Stimulated activated CD8-positive, alpha-beta memory T cell treated with anti-CD3 and anti-CD28 coated beads, Interleukin-15, amount 100 ng/mL, for 24 hours (primary cell): ENCODE measurements at places on chromosomes 2 and 18.

GRCh38 chr2:202346180-202346579, 29.9 kb upstream of the BMPR2 start:
- no peak for DNase-seq

GRCh38 chr2:1766851-1767811, 22.8 kb upstream of the PXDN start:
- DNase-seq, result no peak

GRCh38 chr2:44959855-44960254, 18.4 kb downstream of the SIX3 start:
- DNase-seq, result no peak

- DNase-seq, result no peak
These were observed 135.6 kb upstream of the LGALSL start for GRCh38 chr2:64318476-64318748.

GRCh38 chr2:61510674-61511671, 27.2 kb downstream of the XPO1 start:
- no peak for DNase-seq

DNA sequence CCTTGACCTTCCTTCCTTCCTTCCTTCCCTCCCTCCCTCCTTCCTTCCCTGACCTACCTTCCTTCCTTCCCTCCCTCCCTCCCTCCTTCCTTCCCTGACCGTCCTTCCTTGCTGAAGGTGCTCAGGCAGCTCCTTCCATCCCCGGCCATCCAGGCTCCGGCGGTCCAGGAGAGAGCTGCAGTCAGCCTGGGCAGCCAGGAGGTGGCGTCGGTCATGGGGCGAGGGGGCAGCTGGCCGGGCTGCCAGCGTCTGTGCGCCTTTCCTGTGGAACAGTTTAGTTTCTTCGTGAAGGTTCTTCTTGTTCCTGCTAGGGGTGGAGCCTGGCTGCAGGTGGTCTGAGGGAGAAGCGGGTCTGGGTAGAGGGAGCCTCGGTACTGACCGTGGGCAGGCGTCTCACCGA, 15.7 kb downstream of the GPR35 start:
- no peak for DNase-seq

DNA sequence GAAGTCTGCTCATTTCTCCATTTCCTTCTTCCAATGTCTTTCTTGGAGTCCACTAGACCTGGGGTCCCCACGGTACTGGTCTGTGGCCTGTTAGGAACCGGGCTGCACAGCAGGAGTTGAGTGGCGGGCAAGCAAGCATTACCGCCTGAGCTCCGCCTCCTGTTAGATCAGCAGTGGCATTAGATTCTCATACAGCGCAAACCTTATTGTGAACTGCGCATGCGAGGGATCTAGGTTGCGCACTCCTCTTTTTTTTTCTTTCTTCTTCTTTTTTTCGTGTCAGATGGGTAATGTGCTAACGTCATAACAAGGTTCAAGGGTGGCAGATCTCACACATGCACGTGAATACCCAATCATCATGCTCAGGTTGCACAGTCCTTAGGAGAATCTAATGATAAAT, 53.1 kb upstream of the DLX2 start:
- no peak for DNase-seq

GRCh38 chr2:100955226-100955625, 46.9 kb upstream of the RPL31 start:
- DNase-seq, result no peak
